ENCODE measurements at places on chromosomes 11 and 22.

DNA sequence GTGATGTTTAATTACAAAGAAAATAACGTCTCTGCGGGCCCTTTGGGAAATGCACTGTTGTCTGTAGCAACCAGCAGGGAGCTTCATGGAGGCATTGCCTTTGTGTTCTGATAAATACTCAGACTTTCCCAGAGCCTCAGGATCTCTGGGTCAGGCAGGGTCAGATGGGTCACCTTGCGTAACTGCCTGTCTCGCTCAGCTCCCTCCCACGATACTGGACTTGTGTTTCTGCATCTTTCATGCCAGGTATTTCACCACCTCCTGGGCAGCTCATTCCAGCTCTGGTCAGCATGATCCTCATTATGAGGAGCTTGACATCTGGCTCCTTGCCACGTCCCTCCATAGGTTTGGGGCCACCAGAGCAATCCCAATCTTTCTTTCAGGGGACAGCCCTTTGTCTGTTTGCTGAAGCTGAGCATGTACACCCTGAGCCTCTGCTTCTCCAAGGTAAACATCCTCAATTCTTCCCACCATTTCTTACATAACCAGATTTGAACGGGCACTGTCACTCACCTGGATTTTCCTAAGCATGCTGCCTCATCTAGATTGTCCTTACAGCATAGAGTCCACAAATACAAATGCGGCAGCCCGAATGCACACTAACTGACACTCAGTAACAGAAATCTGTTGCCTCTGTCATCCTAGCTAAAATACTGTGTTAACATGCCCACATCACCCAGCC, 162.3 kb downstream of the LARGE1 start:
- DNase-seq: no peak

DNA sequence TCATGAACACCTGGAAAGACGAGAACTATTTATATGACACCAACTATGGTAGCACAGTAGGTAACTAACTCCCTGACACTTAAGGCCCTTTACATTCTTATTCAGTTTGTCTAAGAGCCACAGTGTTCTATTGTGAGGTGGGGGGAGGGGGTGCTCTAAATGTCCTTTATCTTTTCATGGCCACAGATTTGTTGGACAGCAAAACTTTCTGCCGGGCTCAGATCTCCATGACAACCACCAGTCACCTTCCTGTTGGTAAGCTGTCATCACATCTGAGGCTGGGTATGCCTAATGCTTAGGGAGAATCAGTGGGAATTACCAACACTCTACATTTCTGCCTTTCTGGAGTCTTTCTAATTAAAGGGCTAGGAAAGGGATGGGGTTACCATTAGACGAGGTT, 30.7 kb downstream of the EHF start:
- DNase-seq: no peak

GRCh38 chr11:34416766-34417165, 22.0 kb upstream of the CAT start:
- DNase-seq: no peak

GRCh38 chr22:44459041-44459440, 39.0 kb downstream of the RTL6 start:
- DNase-seq: no peak
